ENCODE measurements at places on chromosomes 5 and 9.

- DNase-seq, result no peak
Measured at GRCh38 chr5:82259172-82259800, 18.9 kb downstream of the RPS23 start.

DNA sequence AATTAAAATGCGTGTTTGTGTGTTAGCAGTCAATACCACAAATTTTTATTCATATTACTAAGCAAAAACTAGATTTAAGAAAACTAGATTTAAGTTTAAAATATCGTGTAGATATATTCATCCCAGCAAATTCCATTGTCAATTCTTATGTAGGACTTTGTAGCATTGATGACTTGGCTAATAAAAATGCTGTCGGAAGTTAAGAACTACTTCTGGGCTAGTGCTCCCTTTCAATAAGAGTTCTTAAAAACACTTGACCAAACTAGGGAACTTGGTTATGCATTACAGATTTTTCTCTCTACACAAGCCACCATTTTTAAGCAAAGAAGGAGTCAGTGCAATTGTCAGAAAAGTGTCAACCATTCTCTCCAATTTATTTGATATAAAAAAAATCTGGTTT lies 68.7 kb upstream of the RAD23B start:
- DNase-seq, result no peak

GRCh38 chr5:68196876-68197275 lies 18.7 kb upstream of the PIK3R1 start:
- peak; percentile 87 for DNase-seq

DNA sequence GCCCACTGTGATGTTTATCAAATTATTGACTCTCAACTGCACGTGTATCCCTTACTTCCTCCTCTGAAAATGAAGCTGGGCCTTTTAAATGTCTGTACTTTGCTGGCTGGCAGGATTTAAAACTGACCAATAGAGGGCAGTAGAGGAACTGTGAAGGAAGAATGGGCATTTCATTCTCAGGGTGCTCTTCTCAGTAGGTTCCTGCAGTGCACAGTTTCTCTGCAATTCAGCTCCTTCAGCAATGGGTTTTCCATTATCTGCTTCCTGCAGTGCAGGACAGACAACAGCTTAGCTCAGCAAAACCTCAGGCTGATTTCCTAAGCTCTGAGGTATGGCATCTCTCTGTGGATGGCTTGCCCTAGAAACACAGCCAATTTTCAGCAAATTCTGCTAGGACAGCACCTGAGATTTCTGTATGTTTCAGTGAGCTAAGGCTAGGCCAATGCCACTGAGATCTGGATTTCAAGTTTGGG lies 298.4 kb upstream of the PRDM9 start:
- DNase-seq, result peak; percentile 23

DNA sequence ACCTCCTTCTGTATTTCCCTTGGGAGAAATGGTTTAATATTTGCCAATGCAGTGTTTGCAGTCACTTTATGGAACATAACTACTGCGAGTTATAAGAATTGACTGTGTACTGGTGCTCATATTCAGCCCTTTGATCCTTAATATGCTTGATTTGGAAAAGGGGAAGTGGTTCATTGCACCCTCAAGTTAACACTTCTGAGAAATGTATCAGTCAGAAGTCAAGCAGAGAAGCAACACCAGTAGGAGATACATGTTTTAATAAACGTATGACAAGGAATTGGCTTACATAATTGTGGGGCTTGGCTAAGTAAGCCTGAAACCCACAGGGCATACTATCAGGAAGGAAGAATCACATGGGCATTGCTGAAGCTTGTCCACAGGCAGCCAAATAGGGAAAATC lies 131.0 kb upstream of the SPRY4 start:
- no peak for DNase-seq

DNA sequence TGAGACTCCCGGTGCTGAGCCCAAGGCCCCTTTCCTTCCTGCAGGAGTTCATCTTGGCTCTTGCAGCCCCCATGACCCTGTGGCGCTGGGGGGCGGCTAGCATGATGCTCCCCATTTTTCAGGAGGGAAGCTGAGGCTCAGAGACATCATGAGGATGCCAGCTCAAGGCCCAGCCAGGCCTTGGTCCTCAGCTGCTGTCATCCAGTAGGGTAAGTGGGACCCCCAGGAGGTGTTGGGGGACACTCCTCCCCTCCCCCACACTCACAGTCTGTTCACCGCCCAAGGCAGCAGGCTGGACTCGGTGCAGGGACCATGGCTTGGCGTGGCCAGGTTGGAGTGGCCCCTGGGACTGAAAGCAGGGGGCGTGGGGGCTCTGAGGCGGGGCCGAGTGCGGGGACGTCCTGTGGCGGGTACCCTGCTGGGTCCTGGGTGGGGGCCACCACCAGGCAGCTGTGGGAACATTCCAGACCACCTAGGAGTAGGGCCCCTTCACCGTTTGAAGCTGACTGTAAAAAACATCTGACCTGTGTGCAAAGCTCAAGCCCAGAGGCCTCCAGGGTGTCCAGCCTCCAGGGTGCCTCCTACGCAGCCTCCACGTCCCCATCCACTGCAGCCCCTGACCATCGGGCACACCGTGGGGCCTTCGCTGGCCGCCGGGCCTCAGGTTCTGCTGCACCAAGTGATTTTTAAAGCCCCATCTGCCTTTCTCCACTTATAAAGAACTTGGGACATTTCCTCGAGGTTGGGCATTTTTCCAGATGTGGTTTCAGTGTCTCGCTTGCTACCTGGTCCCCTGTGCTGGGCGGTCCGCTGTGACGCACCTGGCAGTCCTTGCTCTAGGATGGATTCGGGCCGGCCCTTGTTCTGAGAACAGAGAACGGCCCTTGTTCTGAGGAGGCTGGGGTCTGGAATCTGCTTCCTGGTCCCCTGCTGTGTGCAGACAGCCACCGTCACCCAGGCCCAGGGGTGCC lies 3.4 kb upstream of the NOTCH1 start:
- no peak for DNase-seq

DNA sequence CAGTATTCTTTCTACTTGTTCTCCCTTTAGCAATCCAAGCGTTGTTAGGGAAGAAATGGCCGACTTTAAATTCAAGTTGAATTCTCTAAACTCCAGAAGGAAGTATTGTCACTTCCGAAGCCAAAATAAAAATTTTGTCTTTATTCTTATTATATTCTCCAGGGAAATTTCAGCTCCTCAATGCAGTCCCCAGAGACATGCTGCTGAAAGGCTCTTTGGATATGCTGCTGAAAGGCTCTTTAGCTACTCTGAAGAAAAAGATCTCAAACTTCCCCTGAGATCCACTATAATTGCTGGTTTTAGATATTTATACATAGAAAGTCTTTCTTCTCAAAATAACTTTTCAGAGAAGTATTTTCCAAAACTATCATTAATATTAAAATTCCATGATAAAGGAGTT lies 92.3 kb upstream of the PARP8 start:
- DNase-seq, result no peak

GRCh38 chr5:79357398-79357797 lies 121.5 kb downstream of the JMY start:
- no peak for DNase-seq

Measured in B cell (primary cell).